Frontal cortex (tissue), 4 donors: ENCODE measurements at places on chromosomes 2 and 18. TPM values are rescaled to one million over a fixed set of nuclear protein-coding genes. Genes with fewer than 3 reads are reported as not detected.

DNA sequence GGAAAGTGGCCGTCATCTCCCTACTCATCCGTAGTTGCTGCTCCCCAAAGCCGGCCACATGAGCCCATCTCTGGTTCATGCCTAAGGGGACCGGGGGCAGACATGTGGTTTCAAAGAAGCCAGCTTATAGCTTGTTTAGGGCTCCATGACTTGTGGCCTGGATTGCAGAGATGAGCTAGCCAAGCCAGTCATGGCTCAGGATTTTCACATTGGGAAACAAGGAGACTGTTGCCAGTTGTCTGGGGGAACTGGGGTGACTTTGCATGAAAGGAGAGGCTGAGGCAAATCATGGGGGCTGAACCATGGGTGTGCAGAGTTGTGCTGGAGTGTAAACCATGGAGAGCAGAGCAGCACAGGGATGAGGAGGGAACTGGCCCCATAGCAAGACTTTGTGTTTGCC lies 183.0 kb upstream of the APCDD1 start:
- no peak for DNase-seq

GRCh38 chr2:152303951-152304350 lies 31.0 kb upstream of the FMNL2 start:
- no peak for DNase-seq

The SFTPB gene
- total RNA-seq, result not detected

DNA sequence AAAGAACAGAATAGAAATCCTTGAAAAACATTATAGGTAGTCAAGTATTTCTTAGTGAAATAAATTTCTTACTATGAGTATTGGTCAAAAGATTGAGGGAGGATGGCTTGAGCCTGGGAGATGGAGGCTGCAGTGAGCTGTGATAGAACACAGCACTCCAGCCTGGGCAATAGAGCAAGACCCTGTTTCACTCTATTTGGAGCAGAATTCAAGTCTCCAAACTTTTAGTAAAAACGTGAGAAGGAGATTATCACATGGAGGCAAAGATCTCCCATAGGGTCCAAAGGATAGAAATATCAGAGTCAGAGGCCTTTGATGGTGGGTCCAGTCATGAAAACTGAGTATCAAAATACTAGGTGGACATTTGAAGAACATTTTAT lies 2.4 kb upstream of the MYL12A start:
- DNase-seq, result no peak

DNA sequence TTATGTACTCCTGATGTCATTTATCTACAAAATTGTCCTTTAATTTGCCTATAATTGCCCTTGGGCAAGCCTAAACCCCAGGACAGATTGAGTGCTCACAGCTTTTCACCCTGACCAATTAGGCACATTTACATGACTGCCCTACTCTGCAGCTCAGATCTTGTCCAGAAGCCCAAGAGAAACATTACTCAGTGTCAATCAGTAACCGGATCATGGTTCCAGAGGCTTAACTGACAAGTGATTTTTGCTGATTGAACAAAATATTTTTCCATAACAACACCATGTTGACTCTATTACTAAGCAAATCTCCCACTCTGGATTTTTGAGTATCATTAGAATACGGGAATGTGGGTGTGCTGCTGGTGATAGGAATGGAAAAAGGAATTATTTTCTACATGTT lies 465.4 kb upstream of the TNP1 start:
- DNase-seq, result no peak

- DNase-seq, result no peak
These were observed 42.8 kb upstream of the MAL start for GRCh38 chr2:94982675-94983074.

- DNase-seq, result no peak
These were observed 1.3 kb upstream of the SCTR start for GRCh38 chr2:119525614-119526013.

DNA sequence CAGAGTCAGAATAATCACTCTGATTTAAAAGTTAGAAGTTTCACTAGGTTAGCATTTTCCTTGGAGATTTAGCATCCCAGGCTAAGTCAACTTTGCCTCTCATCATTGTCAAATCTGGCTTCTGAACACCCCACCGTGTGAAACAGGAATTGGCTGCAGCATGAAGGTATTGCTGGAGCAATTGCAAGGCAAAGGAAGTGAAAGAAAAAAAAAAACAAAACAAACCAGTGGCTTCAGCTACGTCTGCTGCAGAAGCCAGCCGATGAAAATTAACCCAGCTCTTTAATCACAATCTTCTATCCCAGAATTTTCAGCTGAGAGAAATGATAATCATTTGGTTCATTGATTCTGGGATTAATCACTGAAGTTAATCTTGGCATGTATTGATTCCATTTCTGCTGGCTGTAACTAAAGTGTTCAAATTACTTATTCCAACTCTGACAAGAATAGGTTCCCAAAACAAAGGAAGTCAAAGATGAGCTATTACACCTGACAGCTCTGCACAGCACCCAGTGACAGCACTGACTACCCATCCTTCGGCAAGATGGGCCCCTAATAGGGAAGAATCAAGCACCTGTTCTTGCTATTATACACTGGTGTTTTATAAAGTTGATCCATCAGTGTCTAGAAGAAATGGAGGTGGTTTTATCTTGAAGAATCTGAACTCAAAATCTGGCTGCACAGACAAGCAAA lies 42.7 kb upstream of the REG3G start:
- DNase-seq, result no peak

- DNase-seq, result no peak
These were observed 21.6 kb downstream of the TWIST2 start for GRCh38 chr2:238869293-238870124.

GRCh38 chr2:232957657-232958090 lies 55.4 kb downstream of the NGEF start:
- DNase-seq, result no peak
